ENCODE measurements at places on chromosomes 2 and 18. TPM values are rescaled to one million over a fixed set of nuclear protein-coding genes. Genes with fewer than 3 reads are reported as not detected.

Gene CD207
- not detected for total RNA-seq

Gene GRP
- total RNA-seq: not detected

Gene CDH19
- not detected for total RNA-seq

Gene DTNB
- 23.3 TPM for total RNA-seq

Gene ANKRD62
- total RNA-seq: not detected

Gene KCNE4
- 0.14 TPM for total RNA-seq

Data from foreskin keratinocyte (primary cell).